HepG2 (cell line): ENCODE measurements at places on chromosomes 12 and 14.
A peak's percentile ranks its signal among the peaks of the same experiment; 100 is the strongest.

DNA sequence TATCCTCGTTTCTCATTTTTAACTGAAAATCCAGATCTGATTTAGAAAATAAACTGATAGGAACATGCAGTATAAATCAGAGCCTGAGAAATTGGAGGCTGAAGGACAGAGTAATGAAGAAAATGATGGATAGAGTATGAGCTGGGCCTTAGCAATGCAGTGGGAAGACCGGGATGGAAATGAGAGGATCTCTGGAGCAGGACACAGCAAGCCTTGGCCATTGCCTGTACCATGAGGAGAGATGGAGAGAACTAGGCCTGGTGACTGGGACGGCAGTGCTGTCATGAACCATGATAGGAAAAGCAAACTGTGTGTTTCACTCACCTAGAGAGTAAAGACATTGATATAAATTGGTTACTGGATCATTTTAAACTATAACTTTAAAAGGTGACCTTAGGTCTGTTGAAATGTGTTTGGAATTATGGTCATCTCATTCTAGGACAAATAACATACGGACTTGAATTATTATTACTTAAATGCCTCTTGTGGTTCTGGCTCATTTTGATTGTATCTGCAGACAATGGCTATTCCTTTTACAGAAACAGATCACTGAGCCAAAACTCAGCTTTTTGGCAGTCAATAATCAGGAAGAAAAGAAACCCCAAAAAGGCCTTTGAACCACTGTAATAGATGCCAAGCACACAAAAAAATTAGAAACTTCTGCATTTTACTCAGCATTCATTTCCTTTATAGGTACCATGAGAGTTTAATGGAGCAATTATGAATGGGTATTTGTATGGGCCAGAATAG lies 251.9 kb upstream of the PRKD1 start:
- no peaks in the 10 kb centered on the region for H3K36me3 ChIP-seq
- H3K4me1 ChIP-seq = no peaks in the 10 kb centered on the region
- no peaks in the 10 kb centered on the region for H3K27me3 ChIP-seq

GRCh38 chr12:63895841-63896240 lies 51.3 kb downstream of the SRGAP1 start:
- no peaks in the 10 kb centered on the region for H3K27me3 ChIP-seq
- H3K36me3 ChIP-seq = no peaks in the 10 kb centered on the region
- no peak overlapping the region for H3K27ac ChIP-seq
- DNase-seq = no peak
- no peak overlapping the region for H3K4me3 ChIP-seq

- H3K4me1 ChIP-seq = peaks cover 9% of the 10 kb centered on the region
- no peak overlapping the region for H3K4me3 ChIP-seq
- H3K27me3 ChIP-seq = peaks cover 3% of the 10 kb centered on the region
- DNase-seq = no peak
- no peak overlapping the region for H3K27ac ChIP-seq
These were observed 101.1 kb downstream of the B4GALNT3 start for GRCh38 chr12:560691-561390.

DNA sequence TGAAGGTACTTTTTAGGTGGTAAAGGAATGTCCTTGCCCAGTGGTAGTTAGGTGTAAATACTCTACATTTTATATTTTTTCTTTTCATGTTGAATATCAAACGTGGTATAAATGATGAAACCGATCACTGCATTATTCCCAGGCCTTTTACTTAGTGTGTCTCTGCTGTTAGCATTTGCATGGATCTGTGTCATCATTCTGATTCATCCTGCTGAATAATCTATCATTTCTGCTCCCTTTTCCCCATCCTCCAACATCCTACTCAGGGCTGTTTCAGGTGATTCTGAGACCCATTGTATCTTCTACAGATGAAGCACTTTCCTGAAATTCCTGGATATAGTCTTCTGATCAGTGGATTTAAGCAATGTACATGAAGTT lies 61.0 kb upstream of the PTHLH start:
- H3K27me3 ChIP-seq = no peaks in the 10 kb centered on the region
- no peaks in the 10 kb centered on the region for H3K4me1 ChIP-seq
- H3K36me3 ChIP-seq = no peaks in the 10 kb centered on the region
- no peak for DNase-seq

- H3K27ac ChIP-seq = no peak overlapping the region
- H3K27me3 ChIP-seq = no peaks in the 10 kb centered on the region
- no peak overlapping the region for H3K4me3 ChIP-seq
- peaks cover 12% of the 10 kb centered on the region; the same call in 2 of the 3 replicates for H3K36me3 ChIP-seq
- DNase-seq = no peak
- no peaks in the 10 kb centered on the region for H3K4me1 ChIP-seq
These were observed 12.6 kb downstream of the DLK1 start for GRCh38 chr14:100739306-100739705.

GRCh38 chr14:99249389-99249788 lies 22.6 kb downstream of the BCL11B start:
- H3K27me3 ChIP-seq = peaks cover 3% of the 10 kb centered on the region; the same call in 1 of the 2 replicates
- no peak overlapping the region for H3K4me3 ChIP-seq
- no peaks in the 10 kb centered on the region for H3K36me3 ChIP-seq
- DNase-seq = no peak

GRCh38 chr12:52543985-52544883 lies 8.7 kb downstream of the KRT71 start:
- no peaks in the 10 kb centered on the region for H3K4me1 ChIP-seq
- H3K27ac ChIP-seq = no peak overlapping the region

- no peaks in the 10 kb centered on the region for H3K4me1 ChIP-seq
- no peak for DNase-seq
- no peak overlapping the region for H3K4me3 ChIP-seq
- H3K27ac ChIP-seq = no peak overlapping the region
- H3K36me3 ChIP-seq = peaks cover 73% of the 10 kb centered on the region
- H3K27me3 ChIP-seq = no peaks in the 10 kb centered on the region
These were observed 35.8 kb downstream of the MTHFD1 start for GRCh38 chr14:64423987-64424386.

GRCh38 chr14:68791902-68792677 lies 777 bp downstream of the ZFP36L1 start:
- peak overlapping the region; percentile 93 for H3K4me3 ChIP-seq
- peaks cover 6% of the 10 kb centered on the region for H3K36me3 ChIP-seq
- H3K27ac ChIP-seq = peak overlapping the region; percentile 98
- no peak for DNase-seq
- peaks cover 55% of the 10 kb centered on the region for H3K4me1 ChIP-seq
- no peaks in the 10 kb centered on the region for H3K27me3 ChIP-seq

DNA sequence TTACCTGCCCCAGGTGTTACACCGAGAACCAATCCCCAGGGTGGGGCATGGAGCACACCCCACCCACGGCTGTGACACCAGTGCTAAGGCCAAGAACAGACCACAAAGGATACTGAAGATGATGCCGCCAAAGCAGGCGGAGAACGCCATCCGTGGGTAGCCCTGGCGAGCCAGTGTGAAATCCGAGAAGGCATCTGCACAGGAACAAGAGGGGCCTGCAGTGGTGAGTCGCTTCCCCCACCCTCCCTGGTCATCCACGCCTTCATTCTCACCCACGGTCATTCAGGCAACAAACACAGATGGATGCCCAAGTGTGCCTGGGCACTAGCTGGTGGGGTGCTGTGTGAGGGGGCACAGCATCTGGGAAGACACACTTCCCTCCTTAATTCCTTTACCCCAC lies 28.5 kb downstream of the SLC8B1 start:
- H3K4me1 ChIP-seq = no peaks in the 10 kb centered on the region
- no peak overlapping the region for H3K4me3 ChIP-seq
- no peaks in the 10 kb centered on the region; the same call in 1 of the 2 replicates for H3K36me3 ChIP-seq
- H3K27me3 ChIP-seq = no peaks in the 10 kb centered on the region

- H3K27me3 ChIP-seq = peaks cover 17% of the 10 kb centered on the region; the same call in 2 of the 3 replicates
- DNase-seq = no peak
- H3K4me1 ChIP-seq = no peaks in the 10 kb centered on the region
- no peak overlapping the region for H3K4me3 ChIP-seq
- no peaks in the 10 kb centered on the region for H3K36me3 ChIP-seq
- H3K27ac ChIP-seq = no peak overlapping the region
These were observed 36.8 kb upstream of the PIWIL1 start for GRCh38 chr12:130300737-130301535.

DNA sequence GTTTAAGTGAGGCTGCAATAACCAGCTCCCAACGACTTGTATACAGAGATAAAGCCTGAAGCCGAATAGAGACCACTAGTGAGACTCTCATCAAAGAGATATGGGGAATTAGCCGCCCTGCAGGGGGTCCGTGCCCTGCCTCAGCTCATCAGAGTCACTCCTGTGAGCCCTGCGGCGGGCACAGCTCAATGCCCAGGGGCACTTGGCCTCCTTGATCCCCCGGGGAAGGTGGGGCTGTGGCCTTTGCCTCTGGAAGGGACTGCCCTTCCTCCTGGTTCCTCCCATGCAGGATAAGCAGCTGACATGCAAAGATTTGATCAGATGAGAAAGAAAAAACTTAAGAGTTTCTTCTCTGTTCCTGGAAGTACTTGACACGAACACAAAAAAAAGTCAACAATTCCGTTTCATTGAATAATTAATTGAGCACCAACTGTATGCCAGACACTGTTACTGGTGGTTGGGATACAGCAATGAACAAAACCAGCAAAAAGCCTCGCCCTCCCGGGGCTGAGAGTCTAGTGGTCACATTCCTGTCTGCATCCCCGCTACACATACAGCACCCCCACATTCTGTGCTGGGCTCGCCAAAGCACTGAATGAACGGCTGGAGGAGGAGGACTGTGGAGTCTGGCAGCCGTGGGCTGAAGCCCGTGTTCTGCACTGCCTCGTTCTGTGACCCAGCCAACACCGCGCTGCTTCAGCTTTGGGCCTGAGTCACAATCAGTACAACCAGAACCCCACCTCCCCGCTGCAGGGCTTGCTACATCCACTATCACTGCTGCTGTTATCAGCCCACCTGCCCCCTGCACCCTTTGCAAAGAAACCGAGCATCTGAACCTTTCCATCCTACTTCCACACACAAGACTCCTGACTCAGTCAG lies 10.3 kb downstream of the TTC7B start:
- no peak overlapping the region for H3K27ac ChIP-seq
- H3K4me1 ChIP-seq = peaks cover 5% of the 10 kb centered on the region; the same call in 1 of the 2 replicates
- H3K36me3 ChIP-seq = no peaks in the 10 kb centered on the region

DNA sequence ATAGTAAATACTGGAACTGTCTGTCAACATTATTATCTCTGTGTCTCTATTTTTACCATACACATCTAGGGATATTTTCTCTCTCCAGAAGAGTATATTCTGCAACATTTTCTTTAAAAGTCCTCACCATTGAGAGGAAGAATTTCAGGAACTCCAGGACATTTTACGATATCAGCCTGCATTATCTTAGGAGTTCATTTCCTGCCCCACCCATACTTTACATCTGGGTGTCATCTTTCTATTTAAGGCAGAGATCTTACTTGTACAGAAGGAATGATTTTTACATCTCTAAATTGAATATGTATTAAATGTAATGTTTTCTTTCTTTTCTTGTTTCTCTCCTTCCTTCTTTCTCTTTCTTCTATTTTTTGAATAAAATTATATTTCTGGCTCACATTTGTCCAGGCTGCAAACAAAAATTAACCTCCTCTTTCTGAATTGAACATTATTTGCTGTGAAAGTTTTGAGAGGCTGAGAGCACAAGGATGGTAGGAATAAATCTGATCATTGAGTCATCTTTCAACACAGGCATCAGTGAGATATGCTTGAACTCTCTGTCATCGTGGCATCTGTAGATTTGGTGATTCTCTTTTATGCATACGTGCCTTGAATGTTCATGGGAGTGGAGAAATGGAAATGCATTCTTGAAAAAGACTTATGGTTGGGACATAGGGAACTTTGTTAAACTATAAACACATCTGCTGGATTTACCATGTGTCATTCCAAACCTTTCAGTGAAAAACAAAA lies 753.6 kb downstream of the SLC16A7 start:
- no peak for DNase-seq
- H3K36me3 ChIP-seq = no peaks in the 10 kb centered on the region
- H3K4me3 ChIP-seq = no peak overlapping the region
- H3K4me1 ChIP-seq = no peaks in the 10 kb centered on the region
- no peaks in the 10 kb centered on the region for H3K27me3 ChIP-seq

DNA sequence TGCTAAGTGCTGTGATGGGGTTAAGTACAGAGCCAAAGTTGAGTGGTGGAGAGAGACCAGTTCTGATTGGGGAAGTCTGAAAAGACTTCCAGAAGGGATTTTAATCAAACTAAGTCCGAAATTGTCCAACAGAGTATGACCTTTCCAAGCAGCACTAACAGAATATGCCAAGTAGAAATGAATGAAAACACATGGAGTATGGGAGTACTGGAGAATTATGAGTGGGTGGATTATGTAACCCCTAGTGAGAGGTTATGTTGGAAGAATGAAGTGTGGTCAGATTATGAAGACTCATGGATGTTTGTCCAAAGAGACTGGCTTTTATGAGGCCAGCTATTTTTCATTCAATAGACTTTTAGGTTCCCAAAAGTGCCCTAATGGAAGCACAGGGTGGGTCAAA lies 94.0 kb upstream of the PLEKHA5 start:
- DNase-seq = no peak
- H3K4me1 ChIP-seq = no peaks in the 10 kb centered on the region
- H3K4me3 ChIP-seq = no peak overlapping the region
- H3K27me3 ChIP-seq = no peaks in the 10 kb centered on the region; the same call in 1 of the 2 replicates

GRCh38 chr12:38469715-38470114 lies 153.1 kb downstream of the ALG10B start:
- no peaks in the 10 kb centered on the region for H3K27me3 ChIP-seq
- H3K4me1 ChIP-seq = no peaks in the 10 kb centered on the region
- no peaks in the 10 kb centered on the region for H3K36me3 ChIP-seq
- H3K27ac ChIP-seq = no peak overlapping the region
- H3K4me3 ChIP-seq = no peak overlapping the region
- DNase-seq = no peak

DNA sequence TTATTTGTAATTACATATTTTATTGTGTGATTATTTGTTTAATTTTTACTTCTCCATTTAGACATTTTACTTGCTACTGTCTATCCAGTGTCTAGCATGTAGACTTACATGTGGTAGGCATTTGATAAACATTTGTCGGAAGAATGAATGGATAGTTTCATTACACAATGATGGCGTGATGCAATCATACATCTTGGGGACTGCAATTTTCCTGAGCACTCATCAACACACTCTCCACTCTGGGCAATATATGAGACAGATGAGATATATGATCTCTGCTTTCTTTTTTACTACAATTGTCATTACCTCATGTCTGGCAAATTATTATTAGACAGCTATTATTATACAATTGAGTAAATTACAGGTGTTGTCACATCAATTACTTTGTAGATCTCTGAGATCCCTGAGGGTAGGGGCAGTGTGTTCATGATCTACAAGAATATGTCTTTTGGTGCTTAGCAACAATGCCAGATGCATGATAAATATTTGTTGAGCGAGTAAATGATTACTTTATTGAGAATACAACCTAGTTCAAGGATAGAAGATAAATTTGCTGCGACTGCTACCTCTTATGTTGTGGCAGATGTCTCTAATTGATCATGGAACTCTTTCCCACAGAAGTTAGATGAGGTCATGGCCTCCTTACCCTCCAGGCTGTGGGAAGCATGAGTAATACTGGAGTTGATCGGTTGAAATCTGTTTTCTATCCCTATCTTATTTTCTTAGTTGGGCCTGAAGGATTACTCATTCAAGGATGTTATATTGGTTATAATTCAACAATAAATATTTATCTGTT lies 416.0 kb downstream of the LRIG3 start:
- H3K4me3 ChIP-seq = no peak overlapping the region
- no peaks in the 10 kb centered on the region for H3K27me3 ChIP-seq
